Stimulated activated CD4-positive, alpha-beta T cell treated with anti-CD3 and anti-CD28 coated beads, Interleukin-4, amount 100 ng/mL, for 4 hours (primary cell): ENCODE measurements at places on chromosomes 6 and 20.

- no peak for DNase-seq
Observed at GRCh38 chr6:69894578-69895347, 28.4 kb downstream of the COL19A1 start.

- peak; percentile 97 for DNase-seq
Observed at GRCh38 chr6:446418-447366, 55.1 kb downstream of the IRF4 start.

DNA sequence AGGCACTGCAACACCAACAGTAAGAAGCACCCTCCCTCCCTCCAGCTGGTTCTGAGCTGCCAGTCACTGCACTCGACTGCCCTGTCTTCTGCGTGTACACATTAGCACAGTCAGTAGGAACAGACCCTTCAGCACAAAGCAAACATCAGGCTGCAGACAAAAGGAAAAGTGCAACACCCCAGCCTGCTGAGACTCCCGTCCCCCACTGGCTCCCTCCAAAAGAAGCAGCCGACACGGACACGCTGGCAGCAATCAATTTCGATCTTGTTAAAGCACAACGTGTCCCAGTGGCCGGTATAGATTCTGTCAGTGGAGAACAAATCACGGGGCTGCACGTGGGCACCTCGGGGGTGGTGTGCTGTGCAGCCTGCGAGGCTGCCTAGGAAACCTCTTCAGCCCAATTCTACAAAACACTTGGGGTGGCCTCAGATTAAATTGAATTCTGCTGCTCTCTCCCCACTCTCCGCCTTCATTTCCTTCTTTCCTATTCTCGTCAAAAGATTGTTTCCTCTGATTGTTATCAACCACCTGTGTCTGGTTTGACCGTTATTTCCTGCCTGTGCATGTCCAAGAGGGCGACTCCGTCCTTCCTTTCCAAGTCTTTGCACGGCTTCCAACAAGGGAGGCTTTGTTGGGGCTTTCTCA lies 38.7 kb downstream of the TRAF3IP2 start:
- DNase-seq, result no peak

- no peak for DNase-seq
Observed at GRCh38 chr6:90294614-90294988, 2.0 kb downstream of the BACH2 start.

DNA sequence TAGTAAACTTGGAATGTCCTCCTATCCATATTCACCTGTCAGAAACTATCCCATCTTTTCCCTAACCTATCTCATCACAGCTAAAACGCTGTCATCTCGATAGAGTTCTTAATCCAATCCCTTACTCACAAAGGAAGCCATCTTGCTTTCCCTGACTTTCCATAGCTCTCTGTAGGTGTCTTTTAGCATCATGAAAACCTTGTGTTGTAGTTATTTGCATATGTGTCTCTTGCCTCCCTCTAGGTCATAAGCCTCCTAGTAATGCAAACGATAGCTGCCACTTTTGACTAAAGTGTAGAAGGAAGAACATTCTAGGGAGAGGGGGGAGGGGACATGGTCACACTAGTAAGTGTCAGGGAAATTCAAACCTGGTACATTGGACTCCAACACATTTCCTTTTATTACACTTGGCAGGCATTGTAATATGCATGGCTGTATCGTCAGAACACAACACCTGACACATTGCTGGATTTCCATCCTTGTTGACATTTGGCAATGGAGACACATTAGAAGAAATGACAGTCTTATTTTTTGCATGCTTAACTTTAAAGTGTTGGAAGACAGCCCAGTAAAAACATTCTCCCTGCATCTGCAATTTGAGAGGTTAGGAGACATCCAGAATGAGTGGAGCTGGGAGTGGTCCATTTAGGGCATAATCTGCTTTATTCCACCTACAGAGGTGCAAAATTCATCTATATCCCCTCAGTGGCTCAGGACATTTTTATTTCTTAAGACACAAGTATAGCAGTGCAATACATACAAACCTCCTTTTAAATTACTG lies 283.4 kb downstream of the HAO1 start:
- DNase-seq, result no peak

GRCh38 chr6:107735906-107736635 lies 88.0 kb downstream of the SCML4 start:
- no peak for DNase-seq

DNA sequence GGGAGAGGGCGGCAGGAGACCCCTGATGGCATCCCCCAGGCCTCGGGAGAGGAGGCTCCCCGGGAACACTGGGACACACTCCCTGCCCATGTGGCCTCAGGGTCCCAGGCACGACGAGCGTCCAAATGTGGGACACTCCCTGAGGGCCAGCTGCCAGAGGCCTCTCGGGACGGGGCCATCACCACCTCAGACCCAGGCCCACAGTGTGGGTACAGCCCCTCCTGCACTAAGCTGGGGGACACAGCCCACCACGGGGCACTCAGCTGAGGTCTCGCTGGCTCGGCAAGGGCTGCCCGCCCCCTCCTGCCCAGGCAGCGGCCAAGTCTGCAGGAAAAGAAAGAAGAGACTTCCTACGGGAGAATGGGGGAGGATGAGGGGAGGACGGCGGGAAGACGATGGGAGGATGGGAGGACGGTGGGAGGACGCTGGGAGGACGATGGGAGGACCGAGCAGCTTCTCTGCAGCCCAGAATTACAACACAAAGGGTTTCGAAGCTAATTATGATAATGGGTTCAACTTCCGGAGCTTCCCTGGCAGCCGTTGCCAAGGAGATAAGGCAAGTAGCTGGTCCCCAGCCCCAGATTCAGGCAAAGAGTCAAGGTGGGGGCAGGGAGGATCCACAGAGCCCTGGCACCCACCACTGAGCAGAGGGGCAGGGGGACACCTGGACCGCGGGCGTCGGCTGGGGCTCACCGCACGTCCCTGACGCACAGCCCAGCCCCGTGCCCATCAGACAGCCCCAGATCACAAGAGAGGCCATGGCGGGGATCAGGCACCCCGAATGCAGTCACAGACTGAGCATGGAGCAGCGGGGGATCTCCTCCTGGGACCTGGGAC lies 17.5 kb downstream of the KCNQ2 start:
- DNase-seq, result no peak

DNA sequence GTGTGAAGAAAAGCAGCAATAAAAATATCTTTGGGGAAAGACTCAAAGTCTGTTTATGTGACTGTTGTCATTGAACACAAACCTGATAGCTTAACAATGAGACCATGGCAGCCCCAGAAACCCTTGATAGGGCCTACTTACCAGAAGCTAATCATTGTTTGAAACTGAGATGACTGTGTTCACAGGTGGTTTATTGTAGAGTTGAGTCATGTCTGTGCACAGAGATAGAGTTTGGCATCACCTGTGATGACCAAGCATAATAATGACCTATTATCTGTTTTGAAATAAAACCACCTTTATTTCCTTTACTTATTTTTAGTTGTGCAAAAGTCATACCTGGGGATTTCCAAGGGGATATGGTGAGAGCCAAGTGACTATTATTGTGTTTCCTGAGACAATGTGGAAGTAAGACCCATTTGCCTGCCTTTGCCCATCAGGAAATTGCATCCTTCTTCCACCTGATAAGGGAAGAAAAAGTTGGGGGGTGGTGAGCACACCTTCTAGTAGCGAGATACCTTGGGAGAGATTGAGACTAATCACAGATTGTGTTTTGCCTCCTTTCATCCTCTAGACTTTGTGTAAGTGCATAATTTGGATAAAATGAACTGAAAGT lies 456.9 kb upstream of the JAG1 start:
- DNase-seq, result no peak

DNA sequence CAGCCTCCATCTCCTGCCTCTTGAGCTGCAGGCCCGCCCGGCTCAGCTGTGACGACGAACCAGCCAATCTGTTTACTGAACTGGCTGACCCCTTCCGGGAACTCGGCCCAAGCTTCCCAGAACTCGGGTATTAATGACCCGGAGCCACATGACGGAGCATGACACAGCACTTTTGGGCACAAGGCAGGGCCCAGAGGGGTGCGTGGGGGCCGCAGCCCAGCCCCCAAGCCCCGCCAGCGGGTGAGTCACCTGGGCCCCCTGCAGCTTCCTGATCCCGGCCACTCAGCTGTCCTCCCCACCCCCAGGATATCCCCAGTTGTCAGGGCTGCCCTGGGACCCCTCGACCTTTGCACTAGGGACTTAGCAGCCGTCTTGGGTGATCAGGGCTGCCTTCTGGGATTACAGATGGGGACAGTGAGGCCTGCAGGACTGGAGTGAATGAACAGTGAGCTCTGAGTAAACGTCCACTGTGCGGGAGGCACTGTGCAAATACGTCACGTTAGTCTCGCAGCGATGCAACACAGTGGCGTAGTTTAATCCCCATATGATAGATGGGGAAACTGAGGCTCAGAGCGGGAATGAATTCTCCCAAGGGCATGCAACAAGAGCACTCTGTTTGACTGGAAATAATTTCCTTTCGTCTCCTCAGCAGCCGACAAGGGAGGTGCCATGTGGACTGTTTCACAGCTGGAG lies 102.1 kb downstream of the CEBPB start:
- peak; percentile 32 for DNase-seq

DNA sequence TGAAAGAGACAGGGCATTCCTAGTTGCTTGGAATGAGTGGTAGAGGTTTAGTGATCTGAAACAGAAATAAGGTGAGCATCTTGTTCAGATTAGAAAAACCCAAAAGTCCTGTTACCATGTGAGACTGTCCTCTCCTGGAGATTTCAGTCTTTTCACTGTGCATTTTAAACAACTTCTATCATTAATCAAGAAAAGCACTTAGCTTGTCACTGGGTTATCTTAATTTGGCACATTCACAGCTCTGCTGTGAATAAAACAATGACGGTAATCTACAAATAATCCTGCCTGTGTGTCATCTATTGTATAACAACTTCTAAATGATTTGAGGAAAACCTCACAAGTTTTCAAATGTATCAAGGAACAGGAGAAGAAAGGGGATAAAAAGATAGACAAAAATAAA lies 9.5 kb upstream of the SMIM8 start:
- no peak for DNase-seq

- DNase-seq, result no peak
Observed at GRCh38 chr20:51423810-51424209, 118.7 kb downstream of the NFATC2 start.

- DNase-seq, result no peak
Observed at GRCh38 chr6:73121421-73121993, 103.8 kb downstream of the KHDC1L start.

DNA sequence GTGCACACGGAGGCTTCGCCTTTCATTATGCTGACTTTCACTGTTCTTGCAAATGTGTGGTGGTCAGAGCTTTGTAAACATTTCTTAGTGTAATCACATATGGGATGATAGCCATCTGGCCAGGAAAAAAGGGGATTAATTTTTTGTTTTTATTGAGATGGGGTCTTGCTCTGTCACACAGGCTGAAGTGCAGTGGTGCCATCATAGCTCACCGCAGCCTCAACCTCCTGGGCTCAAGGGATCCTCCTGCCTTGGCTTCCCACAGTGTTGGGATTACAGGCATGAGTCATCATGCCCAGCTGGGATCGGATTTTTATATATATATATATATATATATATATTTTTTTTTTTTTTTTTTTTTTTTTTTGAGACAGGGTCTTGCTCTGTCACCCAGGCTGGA lies 11.0 kb upstream of the TIAM2 start:
- no peak for DNase-seq

- DNase-seq, result no peak
Observed at GRCh38 chr20:62902926-62903615, 23.2 kb downstream of the DIDO1 start.
